ENCODE measurements at places on chromosomes 6 and 20. TPM values are rescaled to one million over a fixed set of nuclear protein-coding genes. Genes with fewer than 3 reads are reported as not detected.

ADGB gene
- not detected for total RNA-seq

SLC25A27 gene
- total RNA-seq: 1.3 TPM

- DNase-seq: no peak
These were observed 1.2 kb downstream of the TBX18 start for GRCh38 chr6:84763003-84763885.

- DNase-seq: no peak
These were observed 240.9 kb upstream of the BTBD3 start for GRCh38 chr20:11676630-11677287.

DNA sequence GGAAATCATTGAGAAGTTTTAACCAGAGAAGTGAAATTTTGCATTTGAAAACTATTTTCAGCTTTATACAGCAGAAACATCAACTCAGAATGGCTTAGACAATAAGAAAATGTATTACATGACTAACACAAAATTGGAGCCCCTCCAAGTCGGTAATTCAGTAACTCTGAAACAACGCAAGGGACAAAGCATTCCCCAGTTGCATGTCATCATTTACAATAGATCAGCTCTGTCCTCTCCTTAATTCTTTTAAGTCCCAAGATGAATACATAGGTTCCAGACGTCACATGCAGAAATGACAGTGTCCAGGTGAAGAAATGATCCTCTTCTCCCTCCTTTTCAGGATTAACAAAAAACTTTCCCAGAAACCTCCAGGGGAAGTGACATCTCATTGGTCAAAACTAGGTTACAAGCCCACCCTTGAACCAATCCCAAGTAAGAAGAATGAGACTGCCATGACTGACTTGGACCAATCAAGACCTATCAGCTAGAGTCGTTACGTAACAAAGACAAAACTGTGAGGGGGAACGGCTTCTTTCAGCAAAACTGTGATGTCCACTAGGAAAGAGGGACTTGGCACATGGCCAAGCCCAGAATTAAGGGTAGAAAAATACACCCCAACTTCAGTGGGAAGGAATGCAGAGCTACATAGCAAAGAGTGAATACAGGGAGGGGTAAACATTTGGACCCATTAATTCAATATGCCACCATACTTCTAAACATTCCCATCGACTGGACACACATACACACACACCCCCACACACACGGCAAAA is 149.8 kb upstream of the PRND start:
- DNase-seq: no peak

PGK2 gene
- total RNA-seq: not detected

DNA sequence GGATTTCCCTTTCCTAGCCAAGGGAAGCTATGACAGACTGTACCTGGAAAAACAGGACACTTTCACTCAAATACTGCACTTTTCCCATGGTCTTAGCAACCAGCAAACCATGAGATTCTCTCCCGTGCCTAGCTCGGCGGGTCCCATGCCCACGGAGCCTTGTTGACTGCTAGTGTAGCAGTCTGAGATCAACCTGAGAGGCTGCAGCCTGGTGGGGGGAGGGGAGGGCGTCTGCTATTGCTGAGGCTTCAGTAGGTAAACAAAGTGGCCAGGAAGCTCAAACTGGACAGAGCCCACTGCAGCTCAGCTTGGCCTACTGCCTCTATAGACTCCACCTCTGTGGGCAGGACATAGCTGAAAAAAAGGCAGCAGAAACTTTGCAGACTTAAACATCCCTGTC is 61.8 kb downstream of the EPM2A start:
- DNase-seq: no peak

DNA sequence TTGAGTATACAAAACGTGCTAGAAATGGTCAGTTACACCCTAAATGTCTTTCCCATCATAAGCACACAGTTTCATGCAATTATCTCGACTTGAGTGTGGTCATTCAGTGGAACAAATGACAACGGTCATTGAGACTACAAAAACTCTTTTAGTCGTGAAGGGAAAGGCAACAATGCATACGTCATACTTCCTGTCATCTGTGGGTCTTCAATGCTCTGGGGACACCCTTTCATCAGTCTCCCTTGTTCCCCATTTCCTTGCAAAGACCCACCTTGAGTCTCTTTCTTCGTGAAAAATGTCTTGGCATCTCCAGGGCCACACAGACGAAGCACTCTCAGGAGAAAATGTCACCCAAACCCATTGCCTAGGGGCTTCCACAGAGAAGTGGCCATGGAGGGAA is 238.5 kb downstream of the GMPR start:
- no peak for DNase-seq

- no peak for DNase-seq
These were observed 37.4 kb downstream of the ANGPT4 start for GRCh38 chr20:878511-879307.

DNA sequence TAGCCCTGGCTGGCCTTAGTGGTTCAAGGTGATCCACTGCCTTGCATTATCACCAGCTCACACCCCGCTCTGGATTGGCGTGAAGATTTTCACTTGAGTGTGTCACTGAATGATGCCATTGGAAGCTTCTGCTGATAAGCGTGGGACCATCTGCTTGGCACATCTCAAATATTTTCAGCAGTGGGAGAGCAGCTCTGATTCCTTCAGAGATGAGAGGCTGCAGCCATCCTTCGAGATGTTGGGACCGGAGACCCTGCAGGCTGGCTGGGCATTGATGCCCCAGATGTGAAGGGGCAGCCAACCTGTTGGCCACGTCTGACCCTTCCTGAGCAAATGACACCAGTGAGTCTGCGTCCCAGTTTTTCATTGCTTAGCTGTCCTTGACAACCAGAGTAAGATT is at the start of gene MAS1:
TSS of gene MAS1 (plus strand) at position 197 of the 400 bp plus-strand sequence. CDS start 15,968 bp downstream, outside the sequence.
- no peak for DNase-seq

GRCh38 chr6:104718672-104719071 is 141.0 kb downstream of the HACE1 start:
- no peak for DNase-seq

SLC17A1 gene
- total RNA-seq: 0.32 TPM

- DNase-seq: no peak
These were observed 287.3 kb upstream of the PLN start for GRCh38 chr6:118260833-118261232.

SMPDL3A gene
- total RNA-seq: 1.3 TPM

PKIG gene
- 1.4 TPM for total RNA-seq

GRCh38 chr20:37903317-37904007 is 535 bp downstream of the VSTM2L start:
- DNase-seq: no peak

FNDC11 gene
- 0.27 TPM for total RNA-seq

- DNase-seq: no peak
These were observed 300.2 kb downstream of the SOX4 start for GRCh38 chr6:21893793-21894192.

DNA sequence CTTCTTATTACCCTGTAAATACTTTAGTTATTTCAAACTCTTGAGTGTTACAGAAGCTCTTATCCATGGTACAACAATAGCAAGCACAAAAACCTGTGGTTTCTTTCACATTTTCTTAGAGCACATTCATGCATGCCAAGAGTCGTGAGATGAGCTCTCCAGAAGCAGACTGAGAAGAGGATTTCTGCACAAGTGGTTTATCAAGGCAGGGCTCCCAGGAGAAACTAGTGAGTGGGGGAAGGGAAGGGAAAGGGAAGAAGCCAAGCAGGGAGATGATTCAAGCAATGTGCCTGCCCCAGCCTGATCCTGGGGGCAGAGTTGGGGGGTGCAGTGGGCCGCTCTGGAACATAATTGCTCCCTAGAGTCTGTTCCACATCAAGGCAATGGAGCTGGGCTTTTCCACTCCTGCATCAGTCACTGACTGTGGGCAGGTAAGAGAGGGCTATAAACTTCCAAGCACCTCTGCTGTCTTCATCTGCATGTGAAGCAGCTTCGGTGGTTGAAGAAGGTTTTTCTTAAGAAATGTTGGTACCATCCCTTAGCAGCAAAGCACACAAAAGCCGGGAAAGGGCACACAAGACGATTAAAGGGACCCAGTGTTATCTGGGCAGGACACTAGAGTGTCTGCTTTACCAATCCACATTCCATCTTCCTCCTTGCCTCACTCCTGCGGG is 152.1 kb downstream of the PLCB4 start:
- DNase-seq: no peak

All from activated T-helper 2 cell treated with anti-CD3 and anti-CD28 coated beads, Interferon-gamma antibody, Interleukin-2, Interleukin-4, amounts not matched to agents 10 μg/mL and 5 μg/mL and 100 μg/mL, durations not matched to agents 14 hours and 24 hours and 36 hours (primary cell).